ENCODE measurements at places on chromosomes 7 and 10.

DNA sequence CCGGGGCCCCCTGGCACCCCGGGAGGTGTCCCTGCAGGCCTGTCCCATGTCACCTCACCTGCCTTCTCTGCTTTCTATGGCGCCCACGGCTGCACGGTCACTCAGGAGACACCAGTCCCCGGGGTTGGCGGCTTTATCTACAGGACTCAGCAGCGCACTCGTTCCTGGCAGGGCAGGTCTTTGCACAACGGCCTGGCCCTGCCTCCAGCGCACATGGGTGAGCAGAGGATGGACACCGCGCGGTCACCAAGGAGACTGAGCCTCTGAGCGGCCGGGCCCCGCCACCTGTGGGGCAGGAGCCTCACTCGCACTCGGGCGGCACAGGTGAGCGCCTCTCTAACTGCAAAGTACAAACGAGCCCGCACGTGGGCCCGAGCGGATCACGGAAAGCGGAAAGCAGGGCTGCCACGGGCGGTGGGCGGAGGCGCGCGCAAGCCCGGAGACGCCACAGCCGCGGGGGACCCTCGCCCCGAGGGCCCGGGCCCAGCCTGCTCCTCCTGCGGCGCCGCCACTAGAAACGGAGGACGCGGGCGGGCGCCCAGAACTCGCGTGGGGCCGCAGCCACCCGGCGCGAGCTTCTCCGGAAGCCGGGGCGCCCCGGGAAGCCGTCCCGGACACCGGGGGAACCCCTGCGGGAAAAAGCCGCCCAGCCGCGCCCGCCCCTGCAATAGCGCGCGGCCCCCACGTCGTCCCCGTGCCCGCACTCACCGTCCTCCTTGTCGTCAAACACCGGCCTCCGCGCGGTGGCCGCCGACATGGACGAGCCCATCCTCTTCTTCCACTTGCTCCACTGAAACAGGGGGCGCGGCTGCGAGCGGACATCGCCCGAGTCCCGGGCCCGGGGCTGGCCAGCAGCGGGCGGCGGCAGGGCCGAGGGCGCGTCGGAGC is 642 bp downstream of the STK32C start:
- peaks cover 7% of the 10 kb centered on the region for H3K4me1 ChIP-seq
- peaks cover 28% of the 10 kb centered on the region for H3K27me3 ChIP-seq
- DNase-seq, result peak; percentile 37
- no peak overlapping the region for H3K27ac ChIP-seq
- H3K36me3 ChIP-seq, result peaks cover 15% of the 10 kb centered on the region
- peak overlapping the region; percentile 87 for H3K4me3 ChIP-seq

- peak; percentile 83 for DNase-seq
- H3K4me3 ChIP-seq, result peak overlapping the region; percentile 73
- H3K4me1 ChIP-seq, result peaks cover 12% of the 10 kb centered on the region
- peaks cover 2% of the 10 kb centered on the region for H3K36me3 ChIP-seq
These were observed 1.1 kb upstream of the GPER1 start for GRCh38 chr7:1086588-1087464.

GRCh38 chr10:20686015-20686635 is 211.0 kb downstream of the NEBL start:
- H3K27ac ChIP-seq, result no peak overlapping the region
- H3K27me3 ChIP-seq, result no peaks in the 10 kb centered on the region
- no peak overlapping the region for H3K4me3 ChIP-seq
- no peaks in the 10 kb centered on the region for H3K4me1 ChIP-seq

GRCh38 chr10:33179067-33179466 is 155.4 kb downstream of the NRP1 start:
- H3K27ac ChIP-seq, result no peak overlapping the region
- no peak for DNase-seq
- peak overlapping the region; percentile 17 for H3K4me3 ChIP-seq
- H3K36me3 ChIP-seq, result peaks cover 50% of the 10 kb centered on the region

DNA sequence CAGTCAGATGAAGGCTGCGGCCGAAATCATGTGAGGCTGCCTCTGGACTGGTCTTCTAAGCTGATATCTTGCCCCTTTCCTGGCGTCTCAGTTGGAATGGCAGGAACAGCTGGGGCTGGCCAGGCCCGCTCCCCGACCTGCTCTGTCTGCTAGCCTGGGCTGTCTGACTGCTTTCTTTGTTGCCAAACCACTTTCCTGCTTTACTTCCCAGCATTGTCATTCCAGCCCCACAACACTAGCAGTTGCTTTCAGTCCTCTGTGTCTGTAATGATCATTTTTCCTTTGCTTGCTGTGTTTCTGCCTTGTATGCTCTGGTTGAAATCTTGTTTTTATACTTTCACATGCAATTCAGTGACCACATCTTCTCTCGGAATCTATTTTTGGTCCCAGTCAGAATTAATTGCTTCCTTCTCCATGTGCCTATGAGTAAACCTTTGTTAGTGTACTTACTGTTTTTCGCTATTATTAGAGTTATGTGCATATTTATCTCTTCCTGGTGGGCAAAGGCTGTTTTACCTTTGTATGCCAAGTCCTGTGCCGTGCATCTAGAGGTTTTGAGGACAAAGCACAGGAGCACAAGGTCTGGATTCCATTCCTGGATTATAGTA is 21.6 kb downstream of the PRPF18 start:
- peaks cover 7% of the 10 kb centered on the region for H3K27me3 ChIP-seq
- H3K4me3 ChIP-seq, result peak overlapping the region; percentile 13
- DNase-seq, result peak; percentile 74
- peaks cover 52% of the 10 kb centered on the region for H3K4me1 ChIP-seq
- H3K27ac ChIP-seq, result peak overlapping the region; percentile 99
- peaks cover 19% of the 10 kb centered on the region for H3K36me3 ChIP-seq
